ENCODE measurements at places on chromosomes 11 and 22.

GRCh38 chr22:41436322-41437113 is 10.1 kb downstream of the TOB2 start:
- no peak for DNase-seq

- DNase-seq: peak; percentile 3
Observed at GRCh38 chr11:77449060-77449521, 24.8 kb downstream of the PAK1 start.

GRCh38 chr11:134789104-134789503 is 377.1 kb upstream of the B3GAT1 start:
- no peak for DNase-seq

- no peak for DNase-seq
Observed at GRCh38 chr11:94834911-94835593, 66.9 kb downstream of the AMOTL1 start.

DNA sequence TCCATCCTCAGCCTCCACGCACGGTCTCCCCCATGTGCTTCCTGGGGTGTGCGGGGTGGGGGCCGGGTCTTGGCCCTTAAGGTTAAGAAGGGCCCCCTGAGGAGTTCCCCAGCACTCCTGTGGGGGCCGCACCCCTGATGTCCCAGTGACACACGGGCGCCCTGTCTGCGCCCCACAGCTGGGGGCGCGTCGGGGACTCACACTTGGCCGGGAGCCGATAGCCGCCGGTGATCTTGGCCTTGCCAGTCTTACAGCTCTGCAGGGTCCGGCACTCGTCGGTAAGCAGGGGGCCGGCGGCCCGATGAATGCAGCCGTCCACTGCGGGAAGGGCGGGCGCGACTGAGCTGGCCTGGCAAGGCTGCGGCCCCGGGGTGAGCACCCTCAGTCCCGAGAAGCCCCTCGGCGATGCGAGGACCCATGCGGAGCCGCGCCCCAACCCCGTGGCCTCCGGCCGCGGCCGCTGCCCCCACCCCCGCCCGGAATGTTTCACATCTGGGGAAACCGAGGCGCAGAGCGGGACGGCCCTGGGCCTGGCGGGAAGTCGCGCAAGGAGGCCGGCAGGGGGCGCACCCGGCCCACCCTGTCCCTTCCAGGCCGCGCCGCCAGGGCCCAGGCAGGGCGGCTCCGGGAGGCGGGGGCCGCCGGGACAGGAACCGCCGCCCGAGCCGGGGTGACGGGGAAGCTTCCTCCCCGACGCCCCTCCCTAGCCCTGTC is 13.9 kb downstream of the OTUB1 start:
- DNase-seq: peak; percentile 79

DNA sequence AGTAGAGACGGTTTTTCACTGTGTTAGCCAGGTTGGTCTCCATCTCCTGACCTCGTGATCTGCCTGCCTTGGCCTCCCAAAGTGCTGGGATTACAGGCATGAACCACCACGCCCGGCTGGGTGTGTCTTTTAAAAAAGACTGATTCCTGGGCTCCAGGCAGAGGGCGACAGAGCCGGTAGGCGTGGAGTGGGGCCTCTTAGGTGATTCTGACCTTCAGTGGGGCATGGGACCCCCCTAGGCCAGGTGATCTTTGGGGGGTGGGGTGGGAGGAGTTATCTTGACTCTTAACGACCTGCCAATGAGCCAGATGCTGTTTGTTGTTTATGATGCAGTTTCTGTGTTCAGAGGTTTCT is 12.9 kb upstream of the SORL1-AS1 start:
- no peak for DNase-seq
